ENCODE measurements at places on chromosomes 1 and 21.
A peak's percentile ranks its signal among the peaks of the same experiment; 100 is the strongest.

DNA sequence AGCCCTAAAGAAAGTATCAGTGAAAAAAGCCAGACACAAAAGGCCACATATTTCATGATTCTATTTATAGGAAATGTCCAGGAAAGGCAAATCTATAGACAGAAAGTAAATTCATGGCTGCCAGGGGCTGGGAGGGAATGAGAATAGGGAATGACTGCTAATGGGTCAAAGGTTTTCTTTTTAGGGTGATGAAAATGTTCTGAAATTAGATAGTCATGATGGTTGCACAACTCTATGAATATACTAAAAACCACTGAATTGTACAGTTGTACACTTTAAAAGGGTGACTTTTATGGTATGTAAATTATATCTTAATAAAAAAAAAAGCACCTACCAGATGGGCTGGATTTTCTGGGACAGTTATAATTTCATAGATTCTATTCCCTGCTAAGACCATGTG lies 114.8 kb downstream of the CNIH3 start:
- DNase-seq, result no peak

DNA sequence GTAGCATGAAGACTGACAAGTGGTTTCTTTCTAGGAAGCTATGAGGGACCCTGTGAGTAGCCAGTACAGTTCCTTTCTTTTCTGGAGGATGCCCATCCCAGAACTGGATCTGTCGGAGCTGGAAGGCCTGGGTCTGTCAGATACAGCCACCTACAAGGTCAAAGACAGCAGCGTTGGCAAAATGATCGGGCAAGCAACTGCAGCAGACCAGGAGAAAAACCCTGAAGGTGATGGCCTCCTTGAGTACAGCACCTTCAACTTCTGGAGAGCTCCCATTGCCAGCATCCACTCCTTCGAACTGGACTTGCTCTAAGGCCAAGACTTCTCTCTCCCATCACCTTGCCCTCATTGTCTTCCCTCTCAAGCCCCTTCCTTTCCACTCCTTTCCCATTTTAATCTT lies 3.4 kb upstream of the GABPB2 start:
- no peak for DNase-seq

- no peak for DNase-seq
Measured at GRCh38 chr1:69513601-69514000, 54.1 kb upstream of the LRRC7 start.

DNA sequence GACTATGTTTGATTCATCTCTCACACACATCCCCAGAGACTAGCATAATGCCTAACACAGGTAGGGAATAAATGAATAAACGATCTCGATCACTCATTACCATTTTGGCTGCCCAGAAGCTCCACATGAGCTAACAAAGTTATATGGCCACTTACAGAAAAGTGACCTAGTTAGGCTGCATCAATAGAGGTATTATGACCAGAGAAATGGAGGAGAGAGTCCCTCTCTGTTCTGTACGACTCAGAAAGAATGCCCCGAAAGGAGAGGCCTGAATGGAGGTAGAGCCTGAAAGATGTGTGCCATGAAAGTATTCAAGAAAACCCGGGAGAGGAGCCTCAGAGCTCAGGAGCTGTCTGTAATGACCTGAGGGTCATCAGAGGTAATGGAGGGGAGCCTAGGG lies 208.2 kb upstream of the GRIK3 start:
- DNase-seq, result no peak

- no peak for DNase-seq
Measured at GRCh38 chr1:44328671-44329416, 26.2 kb downstream of the ERI3 start.

DNA sequence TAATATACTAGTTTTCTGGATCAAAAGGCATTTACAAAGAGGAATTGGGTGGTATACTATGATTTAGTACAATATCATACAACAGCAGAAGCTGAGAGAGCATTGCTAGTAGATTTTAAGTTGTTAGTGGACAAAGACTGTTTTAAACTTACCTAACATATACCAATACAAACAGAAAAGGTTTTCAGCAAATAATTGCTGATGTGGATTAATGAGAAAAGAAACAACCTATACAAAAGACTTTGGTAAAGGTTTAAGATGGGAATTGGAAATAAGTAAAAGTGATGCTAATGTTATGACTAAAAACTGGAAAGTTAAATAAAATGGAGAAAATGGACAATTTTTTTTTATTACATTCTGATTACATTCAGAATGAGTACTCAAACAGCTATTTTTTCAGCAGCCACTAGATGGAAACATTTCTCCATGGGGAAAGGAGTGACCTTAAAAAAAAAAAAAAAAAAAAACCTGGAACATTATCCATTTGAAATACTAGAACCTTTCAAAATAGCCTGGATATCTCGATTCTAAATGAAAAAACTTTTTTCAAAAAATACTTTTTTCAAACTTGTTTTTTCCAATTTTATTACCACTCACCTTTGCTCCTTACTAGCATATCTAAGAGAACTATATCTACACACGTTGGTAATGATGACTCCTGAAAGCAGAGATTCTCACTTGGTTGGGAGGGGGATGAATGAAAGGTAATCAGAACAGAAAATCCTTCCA lies 55.4 kb downstream of the EPRS1 start:
- no peak for DNase-seq

GRCh38 chr1:155052439-155053395 lies 1.6 kb downstream of the ADAM15 start:
- no peak for DNase-seq

- no peak for DNase-seq
Measured at GRCh38 chr1:12185918-12186678, 19.3 kb downstream of the TNFRSF1B start.

GRCh38 chr1:119885903-119886783 lies 10.2 kb downstream of the ADAM30 start:
- peak; percentile 81 for DNase-seq

GRCh38 chr1:165949335-165950130 lies 122.1 kb downstream of the UCK2 start:
- DNase-seq, result peak; percentile 71

- DNase-seq, result no peak
Measured at GRCh38 chr1:40341491-40342380, 24.6 kb upstream of the COL9A2 start.

GRCh38 chr21:36386031-36386642 lies 945 bp downstream of the CHAF1B start:
- DNase-seq, result no peak

DNA sequence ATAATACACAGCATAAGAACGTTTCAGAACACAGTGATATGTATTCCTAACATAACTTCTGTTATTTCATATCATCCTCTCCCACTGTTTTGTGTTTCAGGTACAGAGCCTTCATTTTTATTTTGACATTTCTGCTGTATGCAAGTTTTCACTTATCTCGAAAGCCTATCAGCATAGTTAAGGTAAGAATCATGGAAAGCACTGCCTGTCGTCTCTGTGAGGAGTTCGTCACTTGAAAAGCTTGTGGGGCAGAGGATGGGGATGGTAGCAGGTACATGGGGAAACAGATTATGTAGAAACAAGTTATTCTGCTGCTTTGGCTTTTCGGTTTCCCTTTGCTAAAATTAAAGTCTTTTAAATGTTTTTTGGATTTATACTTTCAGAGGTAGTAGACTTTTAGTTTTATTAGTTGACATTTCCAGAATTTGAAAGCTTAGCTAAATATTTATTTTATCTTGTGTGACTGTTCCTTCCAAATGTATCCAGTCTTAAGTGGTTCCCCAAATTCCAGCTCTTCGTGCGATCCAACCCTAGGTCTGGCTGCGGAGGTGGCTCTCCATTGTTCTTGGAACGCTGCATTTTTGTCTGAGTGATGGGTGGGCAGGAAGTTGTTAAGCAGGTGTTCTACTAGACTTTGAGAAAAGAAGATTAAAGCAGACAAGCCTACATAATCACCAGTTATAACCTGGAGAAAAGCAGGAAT lies 12.2 kb downstream of the SLC37A1 start:
- no peak for DNase-seq

GRCh38 chr21:42533963-42534355 lies 20.3 kb downstream of the SLC37A1 start:
- no peak for DNase-seq

DNA sequence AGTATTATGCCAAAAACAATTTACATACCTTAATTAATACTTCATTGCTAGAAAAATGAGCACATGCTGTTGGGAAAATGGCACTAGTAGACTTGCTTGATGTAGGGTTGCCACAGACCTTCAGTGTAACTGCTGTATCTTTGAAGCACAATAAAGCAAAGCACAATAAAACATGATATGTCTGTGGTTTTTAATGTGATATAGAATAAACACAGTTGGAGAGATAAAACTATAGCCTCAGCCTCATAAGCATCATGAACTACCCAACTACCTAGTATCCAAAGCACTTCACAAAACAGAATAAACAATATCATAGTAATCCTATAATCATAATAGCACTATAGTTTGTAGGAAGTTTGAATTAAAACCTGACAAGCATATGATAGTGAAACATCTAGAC lies 143.5 kb downstream of the SYT14 start:
- no peak for DNase-seq

- no peak for DNase-seq
Measured at GRCh38 chr1:156045076-156045475, 8.5 kb downstream of the UBQLN4 start.

DNA sequence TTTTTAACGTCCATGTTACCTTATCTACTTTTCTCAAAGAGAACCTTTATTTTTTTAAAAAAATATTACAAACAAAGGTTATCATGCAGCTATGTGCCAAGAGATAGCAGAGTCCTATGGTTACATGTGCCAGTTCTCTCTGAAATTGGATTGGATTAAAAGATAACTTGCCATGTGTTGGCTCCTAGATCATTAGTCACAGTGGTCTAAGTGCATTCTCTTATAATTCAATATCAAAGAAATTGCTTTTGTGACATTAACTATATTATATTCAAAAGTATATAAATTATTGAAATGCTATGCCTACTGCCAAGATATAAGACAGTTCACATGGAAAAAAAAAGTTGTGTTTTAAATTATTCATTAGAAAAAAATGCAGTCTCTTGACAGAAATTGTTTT lies 494.2 kb downstream of the NEGR1 start:
- DNase-seq, result no peak

GRCh38 chr1:107787299-107787698 lies 177.7 kb downstream of the VAV3 start:
- peak; percentile 48 for DNase-seq

DNA sequence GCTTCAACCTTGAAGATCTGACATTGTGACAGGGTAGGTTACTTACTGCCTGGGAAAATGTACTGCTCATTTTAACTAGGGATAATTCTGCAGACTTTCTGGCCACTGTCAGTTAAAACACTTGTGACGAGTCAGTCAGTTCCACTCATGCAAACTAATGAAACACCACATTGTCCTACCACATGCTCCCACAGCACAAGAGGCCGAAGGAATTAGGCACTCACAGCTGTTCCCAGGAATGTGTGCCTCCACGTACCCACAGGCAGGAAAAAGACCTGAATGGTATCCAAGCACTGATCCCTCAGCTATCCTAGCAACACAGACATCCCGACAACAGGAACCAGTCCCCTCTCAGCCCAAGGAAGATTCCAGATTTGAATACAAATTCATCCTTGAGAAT lies 12.3 kb downstream of the BCAR3 start:
- DNase-seq, result no peak

DNA sequence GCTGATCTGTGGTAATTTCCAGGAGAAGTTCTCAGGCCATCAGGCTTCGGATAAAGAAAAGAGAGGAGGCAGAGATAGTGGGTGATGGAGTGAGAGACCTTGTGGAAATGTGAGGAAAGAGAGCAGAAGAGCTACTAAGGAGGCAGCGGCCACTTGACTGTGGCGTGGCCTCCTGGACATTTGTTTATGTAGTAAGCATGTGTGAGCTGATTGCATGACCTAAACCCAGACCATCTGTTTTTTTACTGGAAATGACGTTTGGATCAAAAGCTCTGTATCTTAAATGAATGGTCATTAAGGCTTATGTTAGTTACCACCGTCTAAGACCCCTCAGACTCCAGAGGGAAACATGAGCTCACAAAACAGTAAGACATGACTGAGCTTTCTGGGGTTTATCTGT lies 13.6 kb downstream of the ATP1B1 start:
- DNase-seq, result no peak

- no peak for DNase-seq
Measured at GRCh38 chr1:208857465-208857864, 613.3 kb upstream of the PLXNA2 start.

DNA sequence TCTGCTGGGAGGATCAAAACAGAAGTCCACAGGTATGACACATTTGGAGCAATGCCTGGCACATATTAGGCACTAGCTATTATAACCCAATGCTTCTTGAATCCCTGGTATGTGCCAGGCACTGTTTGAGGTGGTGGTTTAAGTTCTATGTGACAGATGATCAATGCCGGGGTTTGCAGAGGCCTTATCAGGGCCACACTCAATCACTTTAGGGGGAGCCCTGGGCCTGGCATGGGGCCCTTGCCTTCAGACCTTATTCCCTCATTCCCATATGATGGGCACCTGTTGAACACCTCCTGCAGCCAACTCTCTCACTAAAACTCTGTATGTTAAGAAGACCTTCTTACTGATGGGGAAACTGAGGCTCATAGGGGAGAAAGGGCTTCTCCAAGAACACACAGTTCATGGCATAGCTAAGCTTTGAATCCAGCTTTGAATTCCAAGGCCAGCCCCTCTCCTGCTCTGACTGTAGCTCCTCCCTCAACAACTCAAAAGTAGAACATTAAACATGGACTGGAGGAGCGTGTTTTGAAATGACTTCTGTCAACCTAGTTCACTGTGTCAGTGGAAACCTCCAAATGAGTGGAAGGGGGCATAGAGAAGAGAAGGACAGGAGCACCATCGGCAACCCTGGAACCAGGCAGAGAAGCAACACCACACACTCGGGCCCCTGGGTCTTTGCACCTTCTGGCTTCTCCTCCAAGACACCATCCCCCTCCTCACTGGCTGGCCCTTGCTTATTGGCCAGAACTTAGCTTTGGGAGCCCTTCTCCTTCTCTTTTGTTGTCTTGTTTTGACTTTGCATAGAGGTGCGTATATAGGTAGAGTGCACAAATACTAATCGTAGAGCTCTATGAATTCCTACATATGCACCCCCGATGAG lies 6.6 kb upstream of the IFFO2 start:
- DNase-seq, result no peak

- DNase-seq, result no peak
Measured at GRCh38 chr1:234845097-234845660, 235.2 kb upstream of the IRF2BP2 start.

- DNase-seq, result no peak
Measured at GRCh38 chr1:56806804-56807203, 12.4 kb downstream of the FYB2 start.

DNA sequence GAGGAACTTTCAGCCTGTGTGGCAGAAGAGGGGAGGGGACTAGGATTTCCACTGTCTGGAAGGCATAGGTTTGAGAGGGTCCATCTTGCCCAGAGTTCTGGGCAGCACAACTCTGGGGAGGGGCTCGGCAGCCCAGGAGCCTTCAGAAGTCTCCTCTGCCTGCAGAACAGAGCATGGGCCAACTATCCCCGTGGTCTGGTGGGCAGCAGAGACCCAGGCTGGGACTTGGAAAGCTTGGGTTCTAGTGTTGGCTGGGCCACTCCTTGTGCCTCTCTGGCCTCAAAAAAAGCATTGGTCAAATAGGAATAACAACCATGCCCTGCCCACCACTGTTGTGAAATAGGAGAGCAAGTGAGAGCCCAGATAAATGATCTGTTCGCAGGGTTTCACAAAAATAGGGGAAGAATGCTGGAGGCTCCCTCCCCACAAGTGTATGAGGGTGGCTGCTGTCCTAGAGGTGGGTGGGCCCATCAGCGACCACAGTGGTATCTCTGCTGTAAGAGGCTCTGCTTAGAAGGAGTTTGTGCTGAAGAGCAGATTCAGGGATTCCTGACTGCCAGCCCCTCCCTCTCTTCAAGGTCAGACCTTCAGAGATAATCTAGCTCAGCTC lies 8.9 kb downstream of the EPHA10 start:
- no peak for DNase-seq

- DNase-seq, result no peak
Measured at GRCh38 chr1:222018041-222018440, 276.2 kb upstream of the DUSP10 start.

- no peak for DNase-seq
Measured at GRCh38 chr1:38926091-38926490, 15.5 kb downstream of the RHBDL2 start.
